NCI-H2081 treated with DMSO at 0.1 percent for 48 hours (cell line): ENCODE measurements at places on chromosomes 2 and 18.

- no peak for DNase-seq
These were observed 35.9 kb downstream of the DCDC2C start for GRCh38 chr2:3739313-3739712.

DNA sequence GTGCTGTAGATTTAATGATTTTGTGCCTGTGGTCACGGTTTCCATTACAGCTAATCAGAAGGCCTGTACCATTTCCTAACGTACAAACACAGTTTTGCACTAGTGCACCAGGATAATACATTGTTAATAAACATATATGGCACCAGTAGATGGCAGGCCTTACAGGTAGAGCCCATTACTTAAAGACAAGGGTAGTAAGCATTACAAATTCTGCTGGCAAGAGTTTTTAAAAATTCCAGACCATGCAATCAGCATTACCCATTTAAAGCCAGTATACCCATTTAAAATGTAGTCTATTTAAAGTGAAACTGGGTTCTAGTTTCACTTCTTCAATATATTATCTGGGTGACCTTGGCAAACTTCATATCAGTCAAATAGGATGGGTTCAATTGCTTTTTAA, 224.2 kb downstream of the NUP35 start:
- DNase-seq: no peak

- no peak for DNase-seq
These were observed 727.6 kb upstream of the DDX18 start for GRCh38 chr2:117086943-117087250.

- DNase-seq: no peak
These were observed 866.3 kb upstream of the KLHL29 start for GRCh38 chr2:22518641-22519040.

DNA sequence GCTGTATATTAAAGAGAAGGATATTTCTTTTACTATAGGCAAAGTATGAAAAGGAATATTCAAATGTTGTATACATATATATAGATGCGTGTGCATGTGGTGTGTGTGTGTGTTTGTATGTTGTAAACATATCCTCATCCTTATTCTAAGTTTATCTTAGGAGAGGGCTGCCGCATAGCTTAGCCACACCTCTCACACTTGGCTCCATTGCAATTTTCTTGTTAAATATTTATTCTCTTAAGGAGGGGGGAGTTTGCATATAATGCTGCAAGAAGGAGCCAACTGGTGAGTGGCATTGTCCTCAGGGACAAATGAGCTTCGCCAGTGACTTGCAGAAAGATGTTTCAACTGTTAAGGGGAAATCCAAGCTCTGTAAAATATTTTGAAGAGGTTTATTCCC, 360.1 kb upstream of the RND3 start:
- no peak for DNase-seq

DNA sequence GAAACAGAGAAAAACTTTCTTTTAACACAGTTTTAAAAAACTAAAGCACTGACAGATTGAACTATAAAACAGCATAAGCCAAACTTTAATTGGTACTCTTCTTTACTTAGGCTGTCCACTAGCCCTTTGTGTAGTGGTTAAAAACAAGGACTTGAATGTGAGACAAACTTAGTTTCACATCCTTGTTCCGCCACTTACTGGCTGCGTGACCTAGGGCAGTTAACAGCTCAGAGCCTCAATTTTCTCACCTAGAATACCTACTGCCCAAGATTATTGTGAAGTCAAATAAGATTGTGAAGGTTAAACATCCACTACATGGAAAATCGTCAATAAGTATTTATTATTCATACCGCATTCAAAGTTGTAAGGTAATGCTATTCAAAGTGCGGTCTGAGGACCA, 2.0 kb downstream of the WDR35 start:
- DNase-seq: no peak

GRCh38 chr2:130912471-130912870, 75.8 kb downstream of the ARHGEF4 start:
- DNase-seq: no peak

GRCh38 chr2:74101574-74102300, 46.0 kb downstream of the BOLA3 start:
- no peak for DNase-seq
